ENCODE measurements at places on chromosomes 3 and 15.

DNA sequence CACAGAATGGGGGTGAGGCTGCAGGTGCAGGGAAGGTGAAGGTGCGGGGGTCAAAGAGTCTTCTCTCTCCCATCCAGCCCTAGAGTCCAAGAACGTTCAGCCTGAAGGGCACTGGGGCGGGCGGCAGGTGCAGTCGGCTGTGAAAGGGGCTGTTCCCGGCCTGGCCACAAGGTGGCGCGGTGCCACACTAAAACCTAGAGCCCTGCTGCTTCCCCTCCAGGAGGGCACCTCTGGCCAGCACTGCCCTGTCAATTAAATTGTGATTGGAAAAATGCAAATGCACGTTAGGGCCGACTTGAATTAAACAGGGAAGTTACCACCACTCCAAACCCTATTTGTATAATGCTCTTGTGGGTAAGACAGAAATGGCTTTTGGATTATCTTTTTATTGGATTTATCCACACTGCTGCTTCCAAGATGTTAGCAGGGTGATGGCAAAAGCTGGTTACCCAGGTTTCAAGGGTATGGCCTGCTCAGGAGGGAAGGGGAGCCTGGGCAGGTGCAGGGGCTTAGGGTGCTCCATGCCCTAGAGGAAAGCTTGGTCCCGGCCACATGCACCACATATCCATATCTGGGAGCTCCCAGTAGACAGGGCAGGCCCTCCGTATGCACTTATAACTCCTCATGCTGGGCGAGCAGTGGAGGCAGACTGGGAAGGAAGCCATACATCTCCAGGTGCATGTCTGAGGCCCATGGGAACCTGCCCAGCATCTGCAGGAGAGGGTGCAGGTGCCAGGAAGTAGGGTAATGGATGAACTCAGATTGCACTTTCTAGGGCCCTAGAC, 119.8 kb downstream of the ADCY5 start:
- DNase-seq, result peak; percentile 62

DNA sequence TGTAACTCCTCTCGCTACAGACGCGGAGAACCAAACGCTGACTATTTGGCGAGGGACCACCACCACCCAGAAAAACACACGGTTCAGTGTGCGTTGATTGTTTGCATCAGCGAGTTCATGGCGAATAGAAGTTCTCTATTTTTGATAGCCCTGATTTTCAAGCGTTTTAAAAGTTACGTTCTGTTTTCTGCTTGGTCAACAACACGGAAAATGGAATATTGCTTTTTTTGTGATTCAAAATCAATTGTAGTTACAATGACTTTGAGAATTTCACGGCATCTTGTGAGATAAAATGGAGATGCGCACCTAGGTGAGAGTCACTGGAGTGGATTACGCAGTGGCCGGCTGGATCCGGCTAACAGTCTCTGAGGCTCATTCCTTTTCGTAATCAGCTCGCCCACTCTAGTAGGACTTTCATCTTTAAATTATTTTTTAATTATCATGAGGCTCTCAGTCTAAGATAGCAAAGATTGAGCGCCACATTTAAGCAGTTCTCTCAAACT, 54.8 kb downstream of the CCDC54 start:
- no peak for DNase-seq

DNA sequence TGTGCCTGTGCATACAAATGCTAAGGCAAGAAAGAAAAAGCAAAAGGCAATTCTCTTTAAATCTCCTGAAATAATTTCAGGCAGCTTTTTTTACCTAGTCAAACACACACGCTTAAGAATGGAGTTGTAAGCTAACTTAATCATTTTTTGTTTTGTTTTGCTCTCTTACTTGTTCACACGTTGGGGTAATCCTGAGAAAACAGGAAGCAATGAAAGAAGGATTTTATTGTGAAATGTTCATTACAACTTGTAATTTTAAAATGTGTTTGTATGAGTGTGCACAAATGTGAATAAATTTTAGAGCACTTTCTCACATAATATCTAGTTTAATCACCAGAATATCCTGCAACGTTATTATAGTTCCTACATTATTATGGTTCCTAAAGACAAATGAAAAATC, 263.8 kb downstream of the LPP start:
- DNase-seq, result no peak

DNA sequence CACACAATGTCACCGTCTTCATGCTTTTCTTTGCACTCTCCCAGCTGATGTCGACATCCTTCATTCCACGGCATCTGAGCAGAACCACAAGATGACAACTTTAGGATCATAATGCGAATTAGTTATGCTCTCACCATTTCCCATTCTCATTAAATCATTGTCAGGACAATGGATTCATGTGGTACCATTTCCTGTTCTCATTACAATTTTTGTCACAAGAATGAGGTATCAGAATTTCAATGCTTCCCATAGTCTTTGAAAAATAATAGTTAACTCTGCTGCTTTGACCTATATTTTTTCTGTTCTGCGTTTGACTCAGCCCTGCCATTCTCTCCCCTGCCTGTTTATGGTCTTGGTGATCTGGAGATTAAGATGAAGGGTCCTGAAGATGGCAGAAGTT, 175.7 kb upstream of the MDFIC2 start:
- no peak for DNase-seq

DNA sequence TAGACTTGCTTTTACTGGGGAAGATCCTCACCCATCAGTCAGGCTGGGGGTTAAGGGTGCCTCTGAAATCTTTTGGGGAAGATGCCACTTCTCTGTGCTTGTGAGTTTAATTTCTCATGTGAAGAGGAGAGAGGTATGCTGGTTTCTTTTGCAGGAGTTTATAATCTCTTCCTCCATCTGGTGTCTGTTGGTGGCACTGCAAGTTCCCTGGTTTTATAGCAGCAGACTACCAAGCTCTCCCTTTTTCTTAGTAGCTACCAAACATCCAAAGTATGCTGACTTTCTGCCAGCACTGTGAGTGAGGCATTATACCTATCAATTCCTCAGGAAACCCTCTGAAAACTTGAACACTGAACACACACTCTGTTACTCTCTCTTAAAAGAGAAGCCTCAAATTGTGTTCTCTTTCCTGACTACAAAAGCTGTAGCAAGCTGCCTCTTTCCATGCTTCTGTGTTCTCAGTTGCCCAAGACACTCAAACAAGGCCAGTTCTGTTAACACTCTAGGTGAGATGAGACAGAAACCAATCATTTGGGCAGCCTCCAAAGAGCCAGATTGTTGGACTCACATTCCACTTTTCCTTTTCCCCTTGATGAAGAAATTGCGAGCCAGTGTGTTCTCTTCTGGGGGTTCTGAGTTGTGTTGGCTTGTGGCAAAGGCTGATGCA, 299.5 kb downstream of the GAP43 start:
- DNase-seq, result no peak

GRCh38 chr15:60396100-60396499, 1.7 kb downstream of the ANXA2 start:
- no peak for DNase-seq

DNA sequence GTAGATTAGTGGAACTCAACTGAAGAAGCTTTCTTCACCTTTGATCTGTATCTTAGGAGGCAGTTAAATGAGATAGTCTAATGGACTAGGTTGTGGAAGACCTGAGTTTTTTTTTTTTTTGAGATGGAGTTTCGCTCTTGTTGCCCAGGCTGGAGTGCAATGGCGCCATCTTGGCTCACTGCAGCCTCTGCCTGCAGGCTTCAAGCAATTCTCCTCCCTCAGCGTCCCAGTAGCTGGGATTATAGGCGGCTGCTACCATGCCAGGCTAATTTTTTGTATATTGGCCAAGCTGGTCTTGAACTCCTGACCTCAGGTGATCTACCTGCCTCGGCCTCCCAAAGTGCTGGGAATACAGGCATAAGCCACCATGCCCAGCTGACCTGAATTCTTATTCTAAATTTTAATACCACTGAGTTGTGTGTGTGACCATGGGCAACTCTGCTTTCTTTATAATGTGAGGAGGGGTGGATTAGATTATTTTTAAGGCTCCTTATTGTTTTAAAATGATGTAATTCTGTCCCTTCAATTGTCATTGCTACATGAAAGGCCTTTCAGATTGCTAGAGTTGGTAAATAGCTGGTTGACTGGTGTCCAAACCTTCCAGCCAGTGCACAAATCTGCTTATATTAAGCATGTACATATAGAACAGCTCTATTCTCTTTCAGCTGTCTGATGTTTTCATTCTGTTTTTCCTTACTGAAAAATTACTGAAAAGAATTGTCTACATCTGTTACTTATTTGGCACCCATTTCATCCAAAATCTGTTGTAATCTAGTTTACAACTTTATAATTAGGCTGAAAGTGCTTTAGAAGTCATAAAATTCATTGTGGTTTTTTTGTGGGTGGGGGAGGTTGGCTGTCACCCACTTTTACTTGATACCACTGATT, 2.3 kb downstream of the LNP1 start:
- DNase-seq, result no peak

DNA sequence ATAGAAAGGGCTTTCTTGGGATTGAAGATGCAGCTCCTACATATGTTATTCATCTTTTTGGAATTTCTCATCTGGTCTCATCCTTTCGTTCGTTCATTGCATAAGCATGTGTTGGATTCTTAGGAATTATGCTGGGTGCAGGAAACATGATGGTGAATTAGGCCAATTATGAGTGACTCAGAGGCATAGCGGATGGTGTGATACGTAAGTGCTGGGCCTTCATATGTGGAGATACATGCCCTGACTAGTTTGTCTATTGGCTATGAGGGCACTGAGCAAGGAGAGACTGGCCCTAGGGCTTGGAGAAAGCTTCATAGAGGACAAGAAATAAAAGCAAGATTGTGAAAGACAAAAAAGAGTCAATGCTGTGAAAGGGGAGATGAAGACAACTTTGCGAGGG, 235.1 kb downstream of the MYRIP start:
- DNase-seq, result no peak

DNA sequence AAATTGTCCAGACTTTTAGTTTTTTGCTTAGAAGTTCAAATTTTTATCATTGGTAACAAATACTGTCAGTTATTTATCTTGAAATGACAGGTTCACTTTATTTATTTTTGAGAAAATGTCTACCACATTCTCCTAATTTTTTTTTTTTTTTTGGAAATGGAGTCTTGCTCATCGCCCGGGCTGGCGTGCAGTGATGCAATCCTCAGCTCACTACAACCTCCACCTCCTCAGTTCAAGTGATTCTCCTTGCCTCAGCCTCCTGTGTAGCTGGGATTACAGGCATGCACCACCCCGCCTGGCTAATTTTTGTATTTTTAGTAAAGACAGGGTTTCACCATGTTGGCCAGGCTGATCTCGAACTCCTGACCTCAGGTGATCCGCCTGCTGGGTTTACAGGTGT, 16.1 kb upstream of the EBLN2 start:
- DNase-seq, result no peak

- DNase-seq, result no peak
Observed at GRCh38 chr3:129018751-129019150, 17.6 kb downstream of the EFCC1 start.

- DNase-seq, result no peak
Observed at GRCh38 chr3:63961891-63962290, 49.7 kb upstream of the SCAANT1 start.

GRCh38 chr15:49273734-49274318, 103.8 kb downstream of the GALK2 start:
- no peak for DNase-seq

DNA sequence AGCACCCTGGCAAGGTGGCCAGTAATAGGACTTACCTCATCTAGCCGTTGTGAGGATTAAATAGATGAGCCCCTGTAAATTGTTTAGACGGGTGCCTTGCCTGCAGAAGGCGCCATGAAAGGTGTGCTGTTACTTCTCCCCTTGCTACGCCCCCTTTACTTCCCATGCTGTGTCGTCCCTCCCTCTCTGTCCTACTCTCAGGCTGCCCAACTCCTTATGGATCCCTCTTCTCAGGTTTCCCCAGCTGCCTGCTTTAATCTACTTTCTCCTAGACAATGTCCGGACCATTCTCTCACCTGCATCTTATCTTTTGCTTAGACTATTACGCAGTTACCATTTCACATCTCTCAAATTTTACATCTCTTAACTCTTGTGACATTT, 1.7 kb upstream of the FBXW12 start:
- no peak for DNase-seq

DNA sequence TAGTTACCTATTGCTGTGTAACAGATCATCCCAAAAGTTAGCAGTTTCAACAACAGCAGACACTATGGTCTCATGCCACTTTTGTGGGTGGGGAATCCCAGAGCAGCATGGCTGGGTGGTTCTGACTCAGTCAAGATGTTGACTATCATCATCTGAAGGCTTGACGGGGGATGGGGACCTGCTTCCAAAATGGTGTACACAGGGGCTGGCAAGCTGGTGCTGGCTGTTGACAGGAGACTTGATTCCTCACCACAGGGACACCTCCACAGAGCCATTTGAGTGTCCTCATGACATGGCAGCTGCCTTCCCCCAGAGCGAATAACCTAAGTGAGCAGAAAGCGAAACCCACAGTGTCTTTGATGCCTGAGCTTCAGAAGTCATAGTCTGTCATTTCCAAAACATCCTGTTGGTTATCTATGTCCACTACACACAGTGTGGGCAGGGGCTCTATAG, 19.1 kb downstream of the DNAJB8 start:
- DNase-seq, result no peak

GRCh38 chr3:16369885-16370284, 104.9 kb downstream of the OXNAD1 start:
- DNase-seq, result no peak

GRCh38 chr15:72685301-72685924, 569 bp downstream of the HIGD2B start:
- DNase-seq, result no peak

GRCh38 chr3:168091302-168091858, 4.3 kb downstream of the GOLIM4 start:
- no peak for DNase-seq

GRCh38 chr3:130925628-130926027, 31.7 kb downstream of the ATP2C1 start:
- DNase-seq, result no peak

DNA sequence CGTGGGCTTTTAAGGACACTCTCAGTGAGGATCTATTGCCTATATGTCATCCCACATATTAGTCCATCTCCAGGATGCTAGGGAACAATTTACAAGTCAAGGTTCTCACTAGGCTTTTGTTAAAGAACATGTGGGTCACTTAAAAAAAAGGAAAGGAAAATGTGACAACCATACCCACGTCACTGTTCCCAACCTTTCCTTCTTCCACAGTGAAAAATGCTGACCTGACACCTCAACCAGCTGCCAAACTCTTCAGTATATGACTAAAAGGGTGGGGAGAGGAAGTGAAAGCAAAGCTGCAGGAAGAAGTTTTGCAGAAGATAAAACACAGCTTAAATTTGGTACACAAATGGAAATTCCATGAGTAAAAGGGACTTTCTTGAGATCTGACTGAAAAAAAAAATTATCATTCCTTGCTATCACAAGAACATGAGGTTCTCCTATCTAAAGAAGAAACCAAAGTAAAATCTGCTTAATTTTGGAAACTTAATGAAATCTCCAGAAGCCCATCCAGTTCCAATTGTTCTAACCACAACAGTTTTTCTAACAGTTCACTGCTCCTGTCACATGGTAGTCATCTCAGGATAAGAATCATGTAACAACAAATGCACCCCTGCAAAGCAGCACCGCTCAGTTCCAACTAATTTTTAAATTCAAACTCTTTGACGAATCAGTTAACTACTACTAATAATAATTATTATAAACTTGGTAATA, 117.0 kb upstream of the TSPAN3 start:
- no peak for DNase-seq

DNA sequence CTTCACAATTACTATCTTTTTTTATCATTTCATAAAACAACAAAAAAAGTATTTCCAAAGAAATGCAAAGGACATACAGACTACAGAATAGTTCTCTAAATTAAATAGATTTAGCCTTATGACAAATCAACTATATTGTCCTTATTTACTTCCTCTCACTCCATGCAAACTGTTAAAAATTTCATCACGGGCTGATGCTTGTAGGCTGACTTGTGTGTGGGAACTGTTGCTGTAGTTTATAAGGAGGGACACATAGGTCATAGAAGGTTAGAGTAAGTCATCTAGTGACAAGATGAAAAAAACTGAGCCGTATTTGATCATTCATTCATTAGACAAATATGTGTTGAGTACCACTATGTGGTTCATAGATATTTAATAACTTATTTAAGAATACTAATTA, 232.5 kb upstream of the TBL1XR1 start:
- DNase-seq, result no peak

Data from stimulated activated CD8-positive, alpha-beta memory T cell treated with anti-CD3 and anti-CD28 coated beads, Interleukin-15, amount 100 ng/mL, for 24 hours (primary cell).